ENCODE measurements at places on chromosomes 4 and X.
A peak's percentile ranks its signal among the peaks of the same experiment; 100 is the strongest.

GRCh38 chr4:182238355-182238931 lies 4.8 kb upstream of the TENM3 start:
- peak; percentile 21 for DNase-seq

- DNase-seq = no peak
Measured at GRCh38 chr4:137806420-137806819, 274.1 kb upstream of the PCDH18 start.

DNA sequence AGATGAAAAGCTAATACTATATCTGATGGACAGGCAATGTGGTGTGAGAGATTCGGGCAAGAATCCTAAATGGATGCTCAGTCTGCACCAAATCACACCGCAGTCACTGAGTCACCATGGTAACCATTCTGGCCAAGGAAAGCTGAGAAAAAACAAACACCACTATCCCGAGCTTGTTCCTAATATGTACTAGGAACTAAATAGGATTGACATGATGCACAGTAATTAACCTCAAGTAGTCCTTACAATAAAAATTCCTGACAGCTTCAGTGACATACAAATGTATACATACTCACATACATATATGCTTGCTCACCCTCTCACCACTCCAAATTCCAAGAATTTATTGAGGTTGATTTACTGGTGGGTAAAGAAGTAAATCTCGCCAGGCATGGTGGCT lies 1.1 kb upstream of the RAB40A start:
- DNase-seq = peak; percentile 80

DNA sequence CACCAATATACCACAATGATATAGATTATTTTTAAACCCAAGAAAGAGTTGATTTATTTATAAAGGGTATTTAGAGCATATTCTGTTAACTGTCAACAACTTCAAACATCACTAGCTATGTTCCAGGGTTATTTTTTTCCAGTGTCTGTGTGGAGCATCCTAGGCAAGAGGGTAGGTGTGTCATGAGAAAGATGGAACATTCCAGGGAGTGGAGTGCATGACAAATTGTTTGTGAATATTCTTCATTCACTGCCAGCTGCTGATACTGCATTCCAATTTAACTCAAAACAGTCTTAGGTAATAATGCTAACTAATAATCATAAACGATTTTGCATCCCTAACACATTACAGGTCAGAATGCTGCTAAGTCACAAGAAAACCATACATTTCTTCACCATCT lies 148.7 kb upstream of the RASGEF1B start:
- no peak for DNase-seq

DNA sequence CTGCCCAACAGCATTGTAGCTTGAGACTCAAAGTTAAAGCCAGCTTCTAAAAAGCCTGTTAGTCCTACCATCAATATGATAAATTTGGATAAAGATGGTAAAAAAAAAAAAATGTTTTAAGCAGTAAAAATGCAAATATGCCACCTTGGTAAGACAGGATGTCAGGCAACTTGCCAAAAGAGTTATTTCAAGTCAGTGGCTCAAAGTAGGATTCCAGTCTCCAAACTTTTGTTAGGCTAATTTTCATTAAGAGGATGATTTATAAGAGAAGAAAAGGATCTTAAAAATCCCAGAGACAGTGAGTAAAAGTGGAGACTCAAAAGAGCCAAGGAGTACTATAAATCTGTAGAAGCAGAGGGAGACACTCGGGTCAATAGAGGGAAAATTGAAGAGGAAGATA lies 47.5 kb downstream of the GASK1B start:
- DNase-seq = no peak

DNA sequence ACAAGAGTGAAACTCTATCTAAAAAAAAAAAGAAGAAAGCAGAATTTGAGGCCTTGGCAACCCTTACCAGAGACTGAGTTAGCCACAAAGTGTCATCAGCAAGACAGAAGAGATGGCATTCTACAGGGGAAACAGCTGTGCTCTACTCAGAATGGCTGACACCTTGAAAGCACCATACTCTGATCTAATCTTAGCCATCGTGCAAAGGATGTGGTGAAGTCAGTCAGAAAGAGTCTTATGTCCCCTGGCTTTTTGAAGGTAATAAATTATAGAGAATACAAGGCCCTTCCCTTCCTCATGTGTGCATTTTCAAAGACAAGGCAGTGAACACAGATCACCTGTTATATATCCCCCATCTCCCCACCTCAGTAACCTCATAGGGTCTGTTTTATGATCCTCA lies 13.2 kb downstream of the CLNK start:
- no peak for DNase-seq

DNA sequence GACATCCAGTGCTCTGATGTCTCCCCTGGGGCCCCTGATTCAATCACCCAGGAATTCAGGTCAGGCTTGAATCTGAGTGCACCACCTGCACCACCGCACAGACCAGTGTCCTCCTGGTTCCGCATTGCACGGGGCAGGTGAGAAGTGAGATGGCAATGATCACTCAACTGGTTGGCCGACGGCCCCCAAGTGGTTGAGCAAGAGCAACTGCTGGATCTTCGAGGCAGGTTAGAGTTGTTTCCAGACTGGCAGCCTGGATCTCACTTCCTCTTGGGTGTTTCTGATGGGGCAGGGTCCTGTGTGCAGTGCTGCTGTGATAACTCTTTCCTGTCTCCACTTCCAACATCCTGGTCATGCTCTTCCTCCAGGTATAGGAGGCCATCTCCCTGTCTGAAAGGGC lies 50.4 kb downstream of the C4orf50 start:
- no peak for DNase-seq

GRCh38 chrX:114599305-114599704 lies 15.4 kb downstream of the HTR2C start:
- DNase-seq = no peak

- no peak for DNase-seq
Measured at GRCh38 chr4:161581262-161582230, 582.3 kb downstream of the FSTL5 start.

GRCh38 chr4:98688411-98689290 lies 30.2 kb upstream of the TSPAN5 start:
- peak; percentile 63 for DNase-seq

DNA sequence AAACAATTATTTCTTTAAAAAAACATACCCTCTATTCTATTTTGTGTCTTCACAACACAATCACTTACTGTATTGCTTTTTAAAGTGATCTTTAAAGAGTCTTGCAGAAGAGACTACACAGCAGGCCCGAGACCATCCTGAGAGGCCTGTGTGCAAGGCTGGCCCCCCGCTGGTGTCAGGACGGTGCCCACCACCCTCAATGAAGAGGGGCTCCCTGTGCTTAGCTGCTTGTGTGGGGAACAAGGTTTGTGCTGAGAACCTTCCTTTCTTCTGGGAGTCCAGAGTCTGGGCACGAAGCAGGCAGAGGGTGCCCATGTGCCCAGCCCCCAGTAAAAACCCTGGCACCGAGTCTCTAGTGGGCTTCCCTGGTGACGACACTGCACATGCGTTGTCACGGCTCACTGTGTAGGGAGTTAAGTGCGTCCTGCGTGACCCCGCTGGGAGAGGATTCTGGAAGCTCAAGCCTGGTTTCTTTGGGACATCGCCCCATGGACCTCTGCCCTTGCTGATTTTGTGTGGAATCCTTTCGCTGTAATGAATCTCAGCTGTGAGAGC lies 22.0 kb downstream of the RGS12 start:
- no peak for DNase-seq

DNA sequence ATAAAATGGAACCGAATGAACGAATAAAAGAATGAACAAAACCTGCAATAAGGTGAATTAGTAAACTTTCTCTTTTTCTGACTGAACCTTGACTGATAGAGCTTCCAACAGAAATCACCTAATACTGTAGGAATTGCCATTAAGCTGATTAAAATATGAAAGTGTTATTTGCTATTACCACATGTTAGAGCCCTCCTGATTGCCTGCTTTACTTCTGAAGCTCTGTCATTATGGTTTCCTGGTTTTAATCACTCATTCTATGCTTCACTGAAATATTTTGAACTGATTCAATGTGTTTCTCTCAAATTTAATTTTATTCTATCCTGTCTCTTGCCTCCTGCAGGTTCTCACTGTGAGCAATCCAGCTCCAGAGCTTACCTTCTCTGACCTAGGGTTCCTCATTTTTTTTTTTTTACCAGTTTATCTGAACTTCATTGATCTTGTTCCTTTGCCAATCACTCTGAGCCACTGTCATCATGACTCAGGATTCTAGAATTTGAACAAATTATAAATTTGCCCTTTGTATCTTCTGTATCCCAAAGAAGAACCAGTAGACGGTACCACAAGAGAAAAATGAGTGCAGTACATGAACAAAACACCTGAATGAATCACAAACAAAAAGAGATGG lies 48.1 kb upstream of the UGT2B15 start:
- no peak for DNase-seq
